ENCODE measurements at places on chromosomes 7 and 10.

- DNase-seq: no peak
Observed at GRCh38 chr10:85100495-85100894, 772.1 kb downstream of the CCSER2 start.

GRCh38 chr10:127997937-127998336 is 91.0 kb downstream of the PTPRE start:
- no peak for DNase-seq

- DNase-seq: no peak
Observed at GRCh38 chr10:775245-776075, 86.0 kb upstream of the DIP2C start.

GRCh38 chr10:92938841-92939240 is 90.5 kb downstream of the EXOC6 start:
- DNase-seq: no peak

DNA sequence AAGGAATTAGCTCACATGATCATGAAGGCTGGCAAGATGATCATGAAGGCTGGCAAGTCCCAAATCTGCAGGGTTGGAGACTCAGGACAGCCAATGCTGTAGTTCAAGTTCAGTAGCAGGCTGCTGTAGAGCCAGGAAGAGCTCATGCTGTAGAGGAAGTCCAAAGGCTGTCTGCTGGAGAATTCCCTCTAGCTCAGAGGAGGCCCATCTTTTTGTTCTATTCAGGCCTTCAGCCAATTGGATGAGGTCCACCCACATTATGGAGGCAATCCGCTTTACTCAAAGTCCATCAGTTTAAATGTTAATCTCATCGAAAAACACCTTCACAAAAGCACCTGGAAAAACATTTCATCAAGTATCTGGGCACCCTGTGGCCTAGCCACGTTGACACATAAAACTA is 24.8 kb upstream of the FAM171A1 start:
- DNase-seq: no peak

GRCh38 chr10:76899490-76899889 is 738.1 kb downstream of the KCNMA1 start:
- no peak for DNase-seq

GRCh38 chr10:89369156-89370105 is 8.4 kb upstream of the IFIT1B start:
- no peak for DNase-seq

GRCh38 chr7:115340828-115341227 is 418.9 kb downstream of the MDFIC start:
- no peak for DNase-seq

- no peak for DNase-seq
Observed at GRCh38 chr7:32275216-32276009, 205.2 kb upstream of the PDE1C start.

- DNase-seq: no peak
Observed at GRCh38 chr7:40584667-40585433, 450.0 kb downstream of the SUGCT start.

DNA sequence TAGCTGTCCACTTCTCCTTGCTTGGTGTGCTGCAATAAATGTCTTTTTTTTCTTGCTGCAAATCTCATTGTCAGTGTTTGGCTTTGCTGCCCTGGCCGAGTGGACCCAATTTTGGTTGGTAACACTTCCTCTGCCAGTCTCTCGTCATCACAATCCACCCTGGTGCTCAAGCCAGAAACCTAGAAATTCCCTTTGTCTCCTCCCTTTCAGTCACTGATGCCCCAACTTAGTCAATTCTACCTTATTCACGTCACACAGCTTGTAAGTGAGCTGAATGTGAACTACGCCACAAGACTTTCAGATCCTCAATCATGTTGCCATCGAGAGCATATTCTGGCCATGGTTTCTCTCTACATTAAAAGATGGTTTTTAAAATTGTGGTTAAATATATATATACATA is 13.0 kb upstream of the FRA10AC1 start:
- DNase-seq: no peak

- no peak for DNase-seq
Observed at GRCh38 chr10:48463318-48464003, 141.4 kb downstream of the ARHGAP22 start.

DNA sequence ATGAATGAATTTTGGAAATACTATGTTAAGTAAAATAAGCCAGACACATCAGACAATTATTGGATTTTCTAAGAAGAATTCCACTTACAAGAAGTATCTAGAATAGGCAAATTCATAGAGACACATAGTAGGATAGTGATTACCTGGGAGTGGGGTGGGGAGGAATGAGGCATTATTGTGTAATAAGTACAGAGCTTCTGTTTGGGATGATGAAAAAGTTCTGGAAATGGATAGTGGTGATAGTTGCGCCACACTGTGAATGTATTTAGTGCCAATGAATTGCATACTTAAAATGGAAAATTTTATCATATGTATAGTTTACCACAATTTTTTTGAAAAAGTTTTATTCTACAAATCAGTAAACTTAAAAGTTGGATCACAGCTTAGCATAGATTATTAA is 297.2 kb upstream of the KAT6B start:
- no peak for DNase-seq

- peak; percentile 72 for DNase-seq
Observed at GRCh38 chr7:139133335-139134139, 24.0 kb upstream of the ZC3HAV1 start.

GRCh38 chr7:102889851-102890250 is 22.9 kb upstream of the LRRC17 start:
- DNase-seq: no peak

- no peak for DNase-seq
Observed at GRCh38 chr7:37065779-37066271, 341.5 kb upstream of the AOAH start.

DNA sequence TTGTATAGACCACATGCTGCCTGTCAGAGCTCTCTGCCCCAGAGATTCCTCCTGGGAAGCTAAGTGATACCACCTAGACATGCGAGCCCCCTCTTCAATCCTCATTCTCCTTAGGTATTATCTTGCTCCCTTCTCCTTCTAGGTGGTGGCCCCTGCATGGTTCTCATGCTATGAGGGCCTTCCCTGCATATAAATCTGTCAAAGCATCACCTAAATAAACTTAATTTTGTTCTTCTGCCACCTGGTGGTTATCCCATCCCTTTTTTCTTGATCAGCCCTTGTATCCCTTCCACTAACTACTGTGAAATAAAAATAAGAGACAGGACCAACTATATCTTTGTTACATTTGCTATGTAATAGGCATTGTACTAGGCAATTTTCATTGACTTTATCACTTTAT is 242.1 kb downstream of the CDC14C start:
- no peak for DNase-seq

GRCh38 chr7:56110611-56111010 is 4.3 kb upstream of the CHCHD2 start:
- DNase-seq: no peak

DNA sequence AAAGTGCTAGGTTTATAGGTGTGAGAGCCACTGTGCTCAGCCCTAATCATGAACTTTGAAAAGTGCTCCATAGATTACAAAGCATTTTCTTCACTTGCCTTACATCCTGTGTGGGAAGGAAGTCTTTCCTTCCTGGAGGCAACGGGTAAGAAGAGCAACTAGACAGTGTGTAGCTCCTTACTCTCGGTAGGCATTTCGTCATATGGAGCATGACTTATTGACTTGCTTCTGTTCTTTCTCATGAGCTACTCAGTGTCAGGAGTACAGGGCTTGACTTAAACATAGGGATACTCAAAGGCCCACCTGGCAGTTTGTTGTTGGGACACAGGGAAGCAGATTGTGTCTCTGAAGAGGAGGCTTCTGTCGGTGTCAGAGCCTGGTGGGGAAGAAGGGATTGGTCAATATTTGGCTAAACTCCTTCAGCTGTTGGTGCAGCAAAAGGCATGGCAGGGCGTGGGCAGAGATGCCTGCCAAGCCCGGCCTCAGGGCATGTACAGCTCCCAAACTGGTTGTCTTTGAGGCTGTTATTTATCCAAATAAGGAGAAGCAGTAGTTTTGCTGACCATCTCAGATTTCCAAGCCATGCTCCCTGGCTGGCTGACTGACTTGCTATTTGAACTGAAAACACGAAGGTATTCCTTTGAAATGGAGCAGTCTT is 248.9 kb downstream of the KIAA1217 start:
- no peak for DNase-seq

GRCh38 chr10:116665541-116666125 is 44.9 kb downstream of the PNLIPRP2 start:
- DNase-seq: no peak

DNA sequence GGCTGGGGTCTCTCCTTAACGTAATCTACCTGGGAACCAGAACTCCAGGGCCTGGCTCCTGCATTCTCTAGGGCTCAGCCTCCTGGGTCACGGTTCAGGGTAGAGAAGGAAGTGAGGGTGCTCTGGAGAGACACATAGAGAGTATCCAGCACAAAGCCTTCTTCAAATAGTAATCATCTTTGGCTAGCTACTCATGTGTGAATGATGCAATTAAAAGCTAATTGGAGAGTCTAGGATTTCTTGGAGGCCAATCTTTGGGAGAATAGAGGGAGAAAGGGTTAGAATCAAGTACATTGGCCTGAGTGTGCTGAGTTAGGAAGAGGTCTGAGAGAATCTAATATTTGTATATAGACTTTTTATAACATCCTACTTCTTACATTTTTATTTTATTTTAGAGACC is 24.0 kb upstream of the MALRD1 start:
- no peak for DNase-seq

- DNase-seq: no peak
Observed at GRCh38 chr7:82705517-82706260, 262.1 kb upstream of the CACNA2D1 start.
